Activated CD4-positive, alpha-beta T cell treated with anti-CD3 and anti-CD28 coated beads, Interleukin-2, Interleukin-6, amounts not matched to agents 100 ng/mL and 50 ng/mL, durations not matched to agents 16 hours and 8 hours (primary cell): ENCODE measurements at places on chromosomes 3 and 15.

DNA sequence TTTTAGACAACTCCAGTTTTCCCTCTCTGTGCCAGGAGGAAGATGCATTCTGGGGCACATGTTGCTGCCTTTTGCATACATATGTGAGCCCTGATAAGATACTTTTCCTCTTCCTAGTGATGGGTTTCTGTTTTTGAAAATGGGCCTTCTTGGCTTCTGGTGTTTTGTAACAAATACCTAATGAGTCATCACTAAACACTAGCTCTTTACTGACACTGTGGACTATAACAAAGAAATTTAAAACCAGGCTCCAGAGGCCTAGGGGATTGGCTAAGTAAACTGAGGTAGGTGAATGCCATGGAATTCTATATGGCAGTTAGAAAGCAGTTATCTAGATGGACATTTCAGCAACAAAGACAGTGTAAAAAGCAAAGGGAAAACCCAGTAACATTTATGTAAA, 93.4 kb upstream of the NR2E3 start:
- no peak for DNase-seq

GRCh38 chr3:158739078-158739477, 6.8 kb upstream of the RARRES1 start:
- no peak for DNase-seq

GRCh38 chr3:183898028-183898431, 13.3 kb upstream of the PARL start:
- no peak for DNase-seq

DNA sequence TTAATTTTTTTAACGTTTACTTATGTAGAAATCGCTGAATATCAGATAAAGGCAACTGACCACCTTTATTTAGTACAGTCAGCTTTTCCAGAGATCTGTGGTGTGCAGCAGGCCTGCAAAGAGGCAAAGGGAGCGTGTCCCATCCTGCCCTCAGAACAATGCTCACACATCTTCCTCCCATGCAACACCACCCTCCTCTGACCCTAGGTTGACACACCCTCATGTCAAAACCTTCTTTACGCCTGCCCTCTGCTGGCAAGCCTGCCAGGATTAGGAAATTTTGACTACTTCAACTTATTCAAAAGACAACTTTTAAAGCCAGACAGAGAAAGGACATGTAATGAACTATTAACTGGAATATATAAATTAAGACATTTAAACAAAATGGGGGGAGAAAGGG, 513.7 kb downstream of the FOXP1 start:
- peak; percentile 76 for DNase-seq

GRCh38 chr15:38650936-38651327, 86.3 kb upstream of the RASGRP1 start:
- no peak for DNase-seq

GRCh38 chr3:76122007-76122406, 336.7 kb upstream of the ZNF717 start:
- no peak for DNase-seq

GRCh38 chr15:83947156-83947555, 288.4 kb upstream of the GOLGA6L4 start:
- DNase-seq, result no peak

DNA sequence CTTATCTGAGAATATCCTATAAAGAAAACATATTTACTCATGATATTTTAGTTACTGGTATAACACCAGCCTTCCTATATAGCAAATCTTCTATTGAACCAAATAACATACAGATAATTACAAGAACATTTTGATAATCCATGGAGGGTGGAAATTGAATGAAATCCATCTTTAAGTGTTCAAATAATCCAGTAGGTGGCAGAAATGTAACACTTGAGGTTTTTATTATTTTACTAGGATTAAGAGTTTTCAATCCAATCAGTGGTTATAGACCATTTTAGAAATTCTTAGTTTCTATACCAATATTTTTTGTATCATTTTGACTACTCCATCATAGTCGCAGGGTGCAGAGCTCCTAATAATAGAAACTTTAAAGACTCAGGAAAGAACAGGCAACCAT, 101.9 kb upstream of the KCNH8 start:
- no peak for DNase-seq

- no peak for DNase-seq
These were observed 140.0 kb upstream of the CBLB start for GRCh38 chr3:106008766-106009165.

- no peak for DNase-seq
These were observed 26.1 kb downstream of the PXK start for GRCh38 chr3:58358808-58359207.

DNA sequence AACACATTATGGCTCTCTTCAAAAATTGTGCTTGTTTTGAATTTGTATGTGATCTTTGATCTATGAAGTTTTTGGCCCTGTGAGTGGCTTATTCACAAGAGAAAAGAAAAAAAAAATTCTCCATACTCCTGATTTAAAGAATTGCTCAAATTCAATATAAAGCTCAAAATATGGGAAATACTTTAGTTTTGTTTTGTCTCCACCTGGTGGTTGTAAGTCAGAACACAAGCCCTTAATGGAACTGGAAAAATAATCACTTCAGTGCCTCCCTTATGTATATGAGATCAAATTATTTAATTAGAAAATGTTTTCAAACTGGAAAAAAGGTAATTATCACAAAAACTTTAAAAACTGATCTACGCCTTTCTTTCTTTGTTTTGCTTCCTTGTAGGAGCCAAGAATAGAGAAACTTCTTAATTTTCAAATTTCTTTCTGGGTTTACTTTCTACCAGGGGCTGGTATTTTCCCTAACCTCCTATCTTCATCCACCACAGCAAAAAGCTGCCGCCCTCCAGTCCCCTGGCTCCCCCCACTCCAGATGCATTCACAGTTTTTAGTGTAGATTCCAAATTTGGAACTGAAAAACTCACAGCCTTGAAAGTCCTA, 50.6 kb downstream of the SERP1 start:
- peak; percentile 44 for DNase-seq
